ENCODE measurements at places on chromosomes 3 and 15. TPM values are rescaled to one million over a fixed set of nuclear protein-coding genes. Genes with fewer than 3 reads are reported as not detected.

- no peak overlapping the region for H3K4me3 ChIP-seq
- no peak overlapping the region for H3K27ac ChIP-seq
These were observed 261.9 kb downstream of the CACNA2D3 start for GRCh38 chr3:54384279-54384678.

- no peak overlapping the region for H3K27ac ChIP-seq
- H3K4me3 ChIP-seq, result no peak overlapping the region
- peaks cover 6% of the 10 kb centered on the region for H3K36me3 ChIP-seq
- no peak for DNase-seq
These were observed 116.8 kb downstream of the AKAP13 start for GRCh38 chr15:85497172-85497569.

- H3K36me3 ChIP-seq, result no peaks in the 10 kb centered on the region
- no peak overlapping the region for H3K4me3 ChIP-seq
- H3K27me3 ChIP-seq, result no peaks in the 10 kb centered on the region
- DNase-seq, result no peak
- no peak overlapping the region for H3K27ac ChIP-seq
These were observed 34.8 kb upstream of the WNT5A start for GRCh38 chr3:55521738-55522421.

GRCh38 chr15:57152666-57153539 is 223.4 kb upstream of the CGNL1 start:
- DNase-seq, result no peak
- H3K4me1 ChIP-seq, result peaks cover 24% of the 10 kb centered on the region
- peaks cover 47% of the 10 kb centered on the region for H3K36me3 ChIP-seq
- peak overlapping the region; percentile 71 for H3K27ac ChIP-seq

Gene HRG
- total RNA-seq, result not detected

GRCh38 chr15:93932164-93932776 is 299.1 kb upstream of the MCTP2 start:
- H3K4me1 ChIP-seq, result peaks cover 13% of the 10 kb centered on the region
- peak overlapping the region; percentile 8 for H3K4me3 ChIP-seq
- no peaks in the 10 kb centered on the region for H3K36me3 ChIP-seq
- peaks cover 7% of the 10 kb centered on the region for H3K27me3 ChIP-seq
- no peak overlapping the region for H3K27ac ChIP-seq

- peaks cover 10% of the 10 kb centered on the region for H3K4me1 ChIP-seq
- no peaks in the 10 kb centered on the region for H3K27me3 ChIP-seq
- H3K36me3 ChIP-seq, result peaks cover 22% of the 10 kb centered on the region
- H3K27ac ChIP-seq, result no peak overlapping the region
- H3K4me3 ChIP-seq, result no peak overlapping the region
These were observed 39.8 kb downstream of the SMARCC1 start for GRCh38 chr3:47741925-47742324.

Gene FBXO45
- total RNA-seq, result 19.7 TPM

Gene PRSS50
- total RNA-seq, result not detected

DNA sequence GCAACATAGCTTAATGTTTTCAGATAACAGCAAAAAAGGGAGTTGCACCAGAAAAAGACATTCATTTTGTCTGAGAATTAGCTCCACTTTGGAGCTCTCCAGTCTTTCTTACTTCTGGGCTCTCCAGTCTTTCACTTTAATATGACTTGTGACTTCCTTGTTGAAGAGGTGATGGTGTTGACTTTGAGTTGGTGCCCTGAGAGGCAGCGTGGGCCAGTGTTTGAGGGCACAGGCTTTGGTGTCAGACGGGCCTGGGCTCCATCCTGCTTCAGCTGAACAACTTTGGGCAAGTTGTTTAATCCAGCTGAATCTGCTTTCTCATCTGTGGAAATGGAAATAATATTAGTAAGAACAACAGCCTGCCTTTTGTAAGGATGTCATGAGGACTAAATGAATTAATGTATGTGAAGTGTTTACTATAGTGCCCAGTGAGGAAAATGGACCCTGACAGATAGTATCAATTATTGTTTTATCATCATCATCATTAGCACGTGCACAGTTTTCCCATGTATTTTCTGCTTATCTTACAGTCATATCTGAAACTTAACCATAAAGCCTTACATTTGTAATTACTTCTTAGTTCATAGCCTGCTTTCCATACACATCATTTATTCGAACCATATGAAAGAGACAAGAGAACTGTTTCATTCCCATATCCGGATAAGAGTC is 108.4 kb downstream of the PDE8A start:
- no peaks in the 10 kb centered on the region for H3K4me1 ChIP-seq
- H3K27me3 ChIP-seq, result no peaks in the 10 kb centered on the region
- no peak for DNase-seq

Gene ESYT3
- 0.43 TPM for total RNA-seq

DNA sequence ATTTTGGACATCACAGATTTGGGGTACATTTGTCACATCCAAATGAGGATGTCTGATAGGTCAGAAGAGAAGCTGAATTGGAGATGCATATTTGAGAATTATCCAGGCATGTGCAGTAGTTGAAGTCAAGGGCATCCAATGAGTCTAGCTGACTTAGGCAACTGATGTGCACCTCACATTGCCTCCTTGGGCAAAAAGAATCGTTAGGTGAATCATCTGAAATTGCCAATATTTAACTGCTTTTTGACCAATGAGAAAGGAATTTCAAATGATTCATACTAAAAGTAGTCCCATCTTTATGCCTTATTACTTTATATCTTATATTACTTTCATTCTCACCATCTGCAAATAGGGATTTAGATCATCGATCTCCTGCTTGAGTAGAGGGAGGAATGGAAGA is 117.7 kb downstream of the CD47 start:
- H3K4me1 ChIP-seq, result peaks cover 30% of the 10 kb centered on the region
- no peak overlapping the region for H3K4me3 ChIP-seq
- peaks cover 3% of the 10 kb centered on the region for H3K27me3 ChIP-seq
- DNase-seq, result no peak
- no peak overlapping the region for H3K27ac ChIP-seq
- H3K36me3 ChIP-seq, result no peaks in the 10 kb centered on the region

Gene BHLHE40
- 316 TPM for total RNA-seq

- H3K27ac ChIP-seq, result peak overlapping the region; percentile 4
- H3K36me3 ChIP-seq, result peaks cover 3% of the 10 kb centered on the region
- H3K4me1 ChIP-seq, result peaks cover 53% of the 10 kb centered on the region
- H3K27me3 ChIP-seq, result no peaks in the 10 kb centered on the region
These were observed 110.6 kb upstream of the TSPAN3 start for GRCh38 chr15:77181305-77182074.

Gene RNU5B-1
- 12.9 TPM for total RNA-seq

DNA sequence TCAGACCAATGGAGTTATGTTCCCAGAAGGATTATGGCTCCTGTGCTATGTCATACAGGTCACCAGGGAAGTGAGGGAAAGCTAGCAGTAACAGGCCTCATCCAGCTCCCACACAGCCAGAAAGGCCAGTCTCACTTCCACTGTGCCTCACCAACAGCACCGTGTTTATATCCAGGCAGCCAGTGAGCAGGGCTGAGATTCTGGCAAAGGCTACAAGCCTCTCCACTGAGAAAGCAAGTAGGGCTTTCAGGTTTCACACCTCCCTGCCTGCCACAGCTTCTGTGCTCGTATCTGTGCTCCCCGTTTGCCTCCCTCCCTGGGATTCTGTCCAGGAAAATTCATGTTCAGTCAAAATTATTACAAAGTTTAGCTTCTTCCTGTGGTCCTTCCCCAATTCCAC is 14.9 kb upstream of the CFAP20DC start:
- no peaks in the 10 kb centered on the region for H3K36me3 ChIP-seq
- DNase-seq, result no peak
- no peak overlapping the region for H3K27ac ChIP-seq

DNA sequence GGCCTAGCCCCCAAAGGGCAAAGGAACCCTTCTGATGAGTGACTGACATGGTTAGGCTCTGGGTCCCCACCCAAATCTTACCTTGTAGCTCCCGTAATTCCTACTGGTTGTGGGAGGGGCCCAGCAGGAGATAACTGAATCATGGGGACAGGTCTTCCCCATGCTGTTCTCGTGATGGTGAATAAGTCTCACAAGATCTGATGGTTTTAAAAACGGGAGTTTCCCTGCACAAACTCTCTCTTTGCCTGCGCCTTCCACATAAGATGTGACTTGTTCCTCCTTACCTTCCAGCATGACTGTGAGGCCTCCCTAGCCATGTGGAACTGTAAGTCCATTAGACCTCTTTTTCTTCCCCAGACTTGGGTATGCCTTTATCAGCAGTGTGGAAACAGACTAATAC is 16.9 kb downstream of the TKT start:
- peaks cover 31% of the 10 kb centered on the region for H3K4me1 ChIP-seq
- H3K27me3 ChIP-seq, result no peaks in the 10 kb centered on the region
- no peak overlapping the region for H3K4me3 ChIP-seq
- peaks cover 39% of the 10 kb centered on the region for H3K36me3 ChIP-seq
- no peak for DNase-seq

DNA sequence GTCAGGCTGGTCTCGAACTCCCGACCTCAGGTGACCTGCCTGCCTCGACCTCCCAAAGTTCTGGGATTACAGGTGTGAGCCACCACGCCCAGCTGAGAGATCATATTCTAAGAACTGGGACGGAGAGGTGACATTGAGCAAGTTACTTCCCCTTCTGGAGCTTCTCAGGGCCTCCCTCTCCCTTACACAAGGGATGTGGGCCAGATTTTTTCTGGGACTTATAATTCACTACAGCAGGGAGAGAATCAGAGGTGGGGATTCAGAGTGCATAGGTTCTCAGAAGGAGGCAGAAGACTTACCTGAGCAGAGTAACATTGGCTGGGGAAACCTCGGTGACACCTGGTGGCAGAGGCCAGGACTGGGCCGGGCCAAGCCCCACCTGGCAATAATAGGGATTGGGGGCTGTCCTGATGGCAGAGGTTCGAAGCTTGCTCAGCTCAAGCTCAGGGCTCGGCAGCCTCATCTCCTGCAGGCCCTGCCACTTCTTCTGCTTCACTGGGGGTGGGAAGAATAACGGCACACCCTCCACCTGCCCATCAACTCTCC is 6.8 kb downstream of the LTK start:
- H3K4me1 ChIP-seq, result peaks cover 10% of the 10 kb centered on the region
- DNase-seq, result no peak
- no peaks in the 10 kb centered on the region for H3K36me3 ChIP-seq
- no peak overlapping the region for H3K4me3 ChIP-seq
- H3K27ac ChIP-seq, result no peak overlapping the region

DNA sequence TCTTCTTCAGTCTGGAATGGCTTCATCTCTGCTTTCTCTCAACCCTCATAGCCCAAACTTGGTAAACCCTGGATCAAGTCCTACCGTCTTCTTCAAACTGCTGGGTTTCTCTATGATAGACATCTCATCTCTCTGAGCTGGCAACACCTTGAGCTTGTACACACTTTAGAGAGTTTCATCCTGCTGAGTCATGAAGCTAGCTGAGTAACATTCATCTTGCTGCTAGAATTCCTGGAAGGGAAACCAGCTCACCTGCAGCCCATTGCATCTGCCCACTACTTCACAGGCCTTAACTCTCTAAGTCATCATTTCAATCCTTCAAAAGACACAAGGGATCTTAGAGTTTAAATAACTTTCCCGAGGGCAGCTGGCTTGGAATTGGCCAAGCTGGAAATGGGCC is 175.5 kb upstream of the RORA start:
- DNase-seq, result no peak
- H3K27ac ChIP-seq, result no peak overlapping the region
- no peak overlapping the region for H3K4me3 ChIP-seq
- H3K36me3 ChIP-seq, result no peaks in the 10 kb centered on the region

Gene IGSF10
- not detected for total RNA-seq

Gene KBTBD8
- 14.8 TPM for total RNA-seq

Gene GUCA1C
- not detected for total RNA-seq

Gene TMEM158
- not detected for total RNA-seq

Gene RASGRF1
- not detected for total RNA-seq

Gene CPN2
- not detected for total RNA-seq

- H3K36me3 ChIP-seq, result no peaks in the 10 kb centered on the region
- no peak for DNase-seq
- H3K27ac ChIP-seq, result no peak overlapping the region
- no peaks in the 10 kb centered on the region for H3K4me1 ChIP-seq
These were observed 83.9 kb downstream of the TLE3 start for GRCh38 chr15:70013656-70014313.

DNA sequence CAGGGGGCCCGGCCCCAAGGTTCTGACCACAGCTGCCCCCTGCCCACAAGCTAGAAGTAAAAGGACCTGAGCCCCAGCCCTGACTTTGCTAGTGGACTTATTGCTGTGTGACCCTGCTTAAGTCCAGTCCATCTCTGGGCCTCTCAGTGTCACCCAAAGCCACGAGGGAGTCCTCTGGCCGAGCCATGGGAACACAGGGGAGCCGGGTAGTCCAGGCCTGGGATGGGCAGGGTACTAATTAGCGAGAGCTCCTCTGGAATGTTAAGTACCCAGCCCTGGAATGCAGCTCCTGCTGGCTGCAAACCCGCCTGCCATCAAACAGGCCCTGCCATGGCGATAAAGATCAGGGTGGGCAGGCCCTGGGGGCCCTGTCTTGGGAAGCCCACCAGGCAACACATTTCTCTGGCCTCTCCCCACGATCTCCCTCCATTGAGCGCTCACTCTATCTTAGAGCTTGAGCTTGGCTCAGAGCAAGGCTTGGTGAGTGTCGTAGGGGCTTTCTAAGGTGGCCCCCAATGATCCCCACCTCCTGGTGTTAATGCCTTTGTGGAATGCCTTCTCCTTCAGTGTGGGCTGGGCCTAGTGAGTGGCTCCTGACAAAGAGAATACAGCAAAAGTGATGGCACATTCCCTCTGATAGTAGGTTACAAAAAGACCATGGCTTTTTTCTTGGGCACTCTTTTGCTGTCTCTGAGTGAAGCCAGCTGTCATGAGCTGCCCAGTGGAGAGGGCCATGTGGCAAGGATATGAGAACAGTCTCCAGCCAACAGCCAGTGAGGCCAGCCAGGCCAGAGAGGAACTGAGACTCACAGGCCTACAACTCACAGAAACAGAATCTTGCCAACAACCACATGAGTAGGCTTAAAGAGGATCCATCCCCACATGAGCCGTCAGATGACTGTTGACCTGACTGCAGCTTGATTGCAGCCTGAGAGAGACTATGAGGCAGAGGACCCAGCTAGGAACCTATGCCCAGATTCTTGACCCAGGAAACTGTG is 133.1 kb downstream of the SMAD6 start:
- DNase-seq, result no peak
- H3K27ac ChIP-seq, result no peak overlapping the region
- H3K4me1 ChIP-seq, result no peaks in the 10 kb centered on the region
- H3K27me3 ChIP-seq, result peaks cover 3% of the 10 kb centered on the region
- no peak overlapping the region for H3K4me3 ChIP-seq

GRCh38 chr3:23776352-23776891 is 29.3 kb upstream of the UBE2E1 start:
- no peak overlapping the region for H3K27ac ChIP-seq
- H3K4me1 ChIP-seq, result no peaks in the 10 kb centered on the region
- DNase-seq, result no peak
- H3K27me3 ChIP-seq, result peaks cover 5% of the 10 kb centered on the region
- no peaks in the 10 kb centered on the region for H3K36me3 ChIP-seq

GRCh38 chr15:90019611-90020010 is 18.5 kb downstream of the ZNF710 start:
- no peak overlapping the region for H3K27ac ChIP-seq
- no peak for DNase-seq
- peaks cover 15% of the 10 kb centered on the region for H3K36me3 ChIP-seq
- peaks cover 36% of the 10 kb centered on the region for H3K4me1 ChIP-seq

- H3K27me3 ChIP-seq, result no peaks in the 10 kb centered on the region
- no peak overlapping the region for H3K4me3 ChIP-seq
- no peaks in the 10 kb centered on the region for H3K36me3 ChIP-seq
- H3K4me1 ChIP-seq, result no peaks in the 10 kb centered on the region
- H3K27ac ChIP-seq, result no peak overlapping the region
These were observed 131.9 kb upstream of the STAC start for GRCh38 chr3:36248374-36248773.

Data from activated CD4-positive, alpha-beta memory T cell treated with anti-CD3 and anti-CD28 coated beads, Interleukin-2, amount 10 ng/mL, durations not matched to agents 7 days and 5 days (primary cell).